Caudate nucleus (tissue), 63 donors: ENCODE measurements at places on chromosomes 3 and 15.
A peak's percentile ranks its signal among the peaks of the same experiment; 100 is the strongest.

GRCh38 chr15:31384568-31384967, 57.9 kb downstream of the KLF13 start:
- no peak for DNase-seq

DNA sequence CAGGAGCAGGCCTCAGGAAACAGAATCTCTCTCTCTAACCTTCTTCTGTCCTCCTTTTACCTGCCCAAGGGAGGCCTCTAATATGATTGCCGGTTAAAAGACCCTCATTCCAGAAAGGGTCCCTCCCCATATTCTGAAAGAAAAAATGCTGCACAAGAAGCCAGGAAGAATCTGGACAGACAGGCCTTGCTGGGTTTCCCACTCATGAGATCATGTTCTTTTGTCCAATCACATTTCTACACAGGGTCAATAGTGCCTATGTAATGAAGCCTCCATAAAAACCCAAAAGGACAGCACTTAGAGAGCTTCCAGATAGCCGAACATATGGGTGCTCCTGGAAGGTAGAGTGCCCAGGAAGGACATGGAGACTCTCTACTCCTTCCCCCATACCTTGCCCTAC, 146.0 kb downstream of the MYO9A start:
- no peak for DNase-seq

GRCh38 chr3:123733341-123733740, 148.5 kb upstream of the HACD2 start:
- DNase-seq = no peak

DNA sequence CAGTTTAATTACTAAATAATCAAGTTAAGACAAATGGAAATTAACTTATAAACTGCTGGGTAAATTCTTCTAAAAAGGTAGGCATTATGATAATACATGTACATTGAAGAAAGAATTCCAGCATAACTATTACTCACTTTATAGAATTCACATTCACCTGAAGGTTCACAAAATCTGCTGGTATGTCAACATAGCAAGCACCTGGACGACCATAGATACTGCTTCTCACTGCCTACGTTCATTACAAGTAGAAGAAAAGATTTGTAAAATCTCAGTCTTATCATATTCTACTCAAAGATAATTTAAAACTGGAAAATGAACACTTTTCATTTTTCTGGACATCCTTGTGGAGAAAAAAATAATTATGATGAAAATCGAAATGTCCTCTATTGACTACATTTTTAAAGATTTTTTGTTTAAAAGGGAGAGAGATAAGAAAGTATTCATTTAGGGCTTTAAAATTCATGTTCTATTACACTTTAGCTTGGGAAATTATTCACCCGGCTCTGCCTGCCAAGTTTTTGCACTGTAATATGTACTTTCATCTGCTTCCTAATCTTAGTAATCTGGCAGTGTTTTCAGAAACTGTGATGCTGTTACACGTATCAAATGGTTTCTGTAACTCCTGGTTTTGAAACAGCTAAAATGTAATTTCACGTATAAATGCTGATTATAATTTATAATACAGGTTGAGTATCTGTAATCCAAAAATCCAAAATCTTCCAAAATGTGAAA, 16.1 kb downstream of the HACL1 start:
- no peak for DNase-seq

DNA sequence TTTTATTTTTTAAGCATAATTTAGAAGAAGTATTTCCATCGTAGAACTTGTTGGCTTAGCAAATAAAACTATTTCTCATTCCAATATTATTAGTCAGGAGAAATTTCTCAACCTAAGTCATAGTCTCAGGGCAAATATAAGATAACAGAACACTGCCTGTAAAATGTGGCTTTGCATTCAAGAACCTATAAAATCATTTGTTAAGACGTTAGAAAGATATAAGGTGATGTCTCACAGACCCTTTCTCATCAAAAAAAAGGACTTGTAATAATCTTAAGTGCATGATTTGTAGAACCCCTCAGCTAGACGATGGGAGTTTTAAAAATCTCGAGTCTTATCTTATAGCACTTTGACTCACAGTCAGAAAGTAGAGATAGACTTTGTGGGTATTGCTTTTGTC, 314.7 kb upstream of the CFAP20DC start:
- no peak for DNase-seq

DNA sequence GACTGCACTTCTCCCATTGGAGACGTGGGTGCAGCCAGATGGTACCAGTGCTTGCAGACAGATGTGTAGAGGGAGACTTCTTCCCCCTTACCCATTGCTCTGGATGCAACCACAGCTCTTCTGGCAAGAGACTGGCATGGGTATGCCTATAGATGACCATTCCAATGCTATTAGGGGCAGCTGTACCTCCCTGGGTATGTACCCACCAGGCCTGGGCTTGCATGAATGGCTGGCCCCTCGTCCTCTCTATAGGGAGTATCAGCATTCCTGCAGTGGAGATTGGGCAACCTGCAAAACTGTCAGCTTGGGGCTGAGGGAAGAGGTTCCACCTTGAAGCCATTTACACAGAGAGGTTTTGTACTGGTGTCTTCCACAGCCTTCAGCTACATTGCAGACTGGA, 57.6 kb upstream of the FXR1 start:
- no peak for DNase-seq

- no peak for DNase-seq
Measured at GRCh38 chr3:186073641-186074040, 35.2 kb downstream of the ETV5 start.

- DNase-seq = no peak
Measured at GRCh38 chr15:56996093-56996492, 77.6 kb downstream of the TCF12 start.

GRCh38 chr3:23038471-23038870, 164.7 kb upstream of the UBE2E2 start:
- DNase-seq = no peak

DNA sequence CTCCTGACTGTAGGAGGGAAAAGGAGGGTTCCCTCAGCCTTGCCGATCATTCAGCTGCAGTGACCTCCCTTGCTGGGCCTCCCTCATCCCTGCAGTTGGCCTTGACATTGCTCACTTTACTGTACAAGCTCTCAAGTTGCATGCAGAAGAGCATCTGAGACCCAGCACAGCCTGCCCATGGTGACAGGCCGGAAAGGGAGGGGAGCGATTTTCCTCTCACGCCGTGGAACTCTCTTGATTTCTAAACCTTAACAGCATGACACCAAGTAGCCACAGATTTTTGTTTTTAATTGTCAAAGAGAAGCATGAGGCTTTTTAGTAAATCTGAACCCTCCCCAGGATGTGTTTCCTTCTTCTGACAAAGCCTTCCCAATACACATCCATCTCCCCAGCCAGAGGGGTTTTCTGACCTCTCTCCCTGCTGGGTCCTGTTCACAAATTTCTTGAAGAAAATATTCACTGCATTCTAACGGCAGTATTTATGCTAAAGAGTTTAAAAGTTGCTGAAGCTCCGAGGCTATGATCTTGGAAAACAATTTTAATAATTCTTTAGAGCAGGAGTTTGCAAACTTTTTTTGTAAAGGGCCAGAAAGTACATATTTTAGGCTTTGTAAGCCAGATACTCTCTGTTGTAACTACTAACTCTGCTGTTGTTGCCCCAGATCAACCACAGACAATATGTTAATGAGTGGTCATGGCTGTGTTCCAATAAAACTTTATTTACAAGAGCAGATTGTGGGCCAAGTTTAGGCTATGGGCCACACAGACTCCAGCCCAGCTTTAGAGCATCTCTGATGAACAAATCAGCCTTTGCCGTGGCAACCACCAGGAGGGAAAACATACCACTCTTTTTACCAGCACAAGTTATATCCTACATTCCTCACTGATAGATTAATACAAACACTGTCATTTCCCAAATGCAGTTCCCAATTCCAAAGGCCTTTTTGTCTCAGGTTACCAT, 34.8 kb downstream of the LMCD1 start:
- no peak for DNase-seq

DNA sequence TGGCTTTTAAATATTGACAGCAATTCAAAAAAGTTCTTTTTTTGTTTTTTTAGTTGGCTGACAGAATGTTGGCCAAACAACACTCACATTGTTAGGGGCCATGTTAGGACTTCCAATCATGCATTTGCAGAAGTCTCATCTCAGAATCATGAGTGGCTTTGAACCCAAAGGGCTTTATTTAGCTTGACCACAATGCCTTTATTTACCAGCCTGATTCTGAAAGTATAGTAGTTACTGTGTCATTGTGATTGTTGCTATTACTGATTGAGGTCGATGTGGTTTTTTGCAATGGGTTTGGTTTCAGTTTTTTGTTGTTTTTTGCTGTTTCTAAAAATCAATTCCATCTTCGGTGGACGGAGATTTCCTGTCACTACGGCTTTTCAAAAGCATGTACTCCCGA, 7.2 kb downstream of the GLDN start:
- DNase-seq = no peak

DNA sequence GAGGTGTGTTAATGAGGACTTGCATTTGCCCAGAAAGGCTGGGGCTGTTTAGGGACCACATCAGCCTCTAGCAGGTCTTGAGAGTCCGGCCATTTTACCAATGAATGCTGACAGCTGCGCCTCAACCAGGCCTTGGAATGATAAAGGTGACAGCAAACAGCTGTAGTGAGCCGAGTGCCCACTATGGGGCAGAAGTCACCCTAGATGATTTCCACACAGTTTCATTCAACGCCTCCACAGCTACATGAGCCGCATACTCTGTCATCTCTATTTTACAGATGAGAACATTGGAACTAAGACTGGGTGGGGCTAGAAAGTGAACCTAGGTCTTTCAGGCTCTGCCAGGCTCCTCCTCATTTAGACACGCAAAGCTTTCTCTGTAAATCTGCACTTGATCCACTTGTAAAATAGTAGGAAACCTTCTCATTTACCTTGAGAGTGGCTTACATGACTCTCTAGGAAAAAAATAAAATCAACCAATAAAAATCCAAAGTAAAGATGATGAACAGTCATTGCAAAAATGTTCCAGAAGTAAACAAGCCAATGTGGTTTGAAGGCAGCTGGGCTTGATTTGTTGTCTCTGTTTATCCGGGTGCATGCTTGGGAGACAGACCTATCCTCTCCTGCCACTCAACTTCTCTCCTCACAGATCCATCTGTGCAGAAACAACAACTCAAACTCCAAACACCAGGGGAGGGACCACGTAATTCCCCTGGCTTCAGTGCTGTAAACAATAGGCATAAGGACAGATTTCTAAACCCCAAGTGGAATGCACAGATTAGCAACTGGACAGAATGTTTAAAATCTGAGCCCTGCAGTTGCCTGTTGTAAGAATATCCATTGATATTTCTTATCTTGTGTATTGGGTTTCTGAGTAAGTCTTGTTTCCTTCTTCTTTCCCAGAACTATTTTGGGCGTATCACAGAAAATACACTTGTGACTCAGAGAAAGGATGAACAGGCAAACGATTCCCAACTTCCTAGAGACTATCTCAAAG, 31.5 kb upstream of the LDHAL6B start:
- DNase-seq = peak; percentile 59

- DNase-seq = no peak
Measured at GRCh38 chr3:143121241-143122088, 1.9 kb downstream of the CHST2 start.

- DNase-seq = no peak
Measured at GRCh38 chr15:82064824-82065223, 19.0 kb upstream of the MEX3B start.

- peak; percentile 8 for DNase-seq
Measured at GRCh38 chr3:45092132-45093031, 53.8 kb downstream of the CDCP1 start.

GRCh38 chr3:27712136-27713077, 9.7 kb downstream of the EOMES start:
- DNase-seq = peak; percentile 66

DNA sequence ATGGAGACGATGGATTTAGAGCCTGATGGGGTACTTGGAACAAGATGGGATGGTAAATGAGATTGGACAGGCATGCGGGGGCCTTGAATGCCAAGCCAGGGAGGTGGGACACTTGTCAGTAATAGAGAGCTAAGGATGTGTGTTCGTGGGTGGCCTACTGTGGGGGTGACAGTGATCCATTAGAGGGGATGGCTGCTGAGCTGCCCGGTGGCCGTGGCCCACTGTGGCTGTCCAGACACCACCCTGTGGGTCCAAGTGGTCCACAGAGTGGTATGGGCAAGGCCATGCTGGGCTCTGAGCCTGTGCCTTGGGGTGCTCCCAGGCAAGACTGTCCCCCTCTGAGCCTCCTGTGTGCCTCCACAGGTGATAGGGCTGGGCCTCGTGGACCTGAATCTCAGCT, 17.5 kb downstream of the CAND2 start:
- DNase-seq = no peak

GRCh38 chr3:17077606-17078005, 192.9 kb downstream of the PLCL2 start:
- no peak for DNase-seq

DNA sequence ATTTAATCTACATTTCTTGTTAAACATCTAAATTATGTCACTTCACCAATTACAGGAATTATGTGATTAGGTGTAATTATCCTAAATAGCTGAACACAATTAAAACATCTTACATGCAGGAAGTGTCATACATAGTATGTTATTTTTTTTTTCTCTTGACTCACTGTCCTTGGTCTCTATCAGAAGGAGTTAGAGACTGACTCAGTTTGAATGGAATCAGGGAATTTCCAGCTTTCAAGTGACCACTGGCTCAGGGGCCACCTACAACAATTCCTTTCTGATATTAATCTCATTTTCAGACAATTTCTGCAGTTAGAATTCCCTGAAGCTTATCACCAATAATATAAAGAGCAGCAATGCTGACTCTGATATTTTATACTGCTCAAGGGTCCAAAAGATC, 400.7 kb downstream of the ROBO1 start:
- DNase-seq = no peak

DNA sequence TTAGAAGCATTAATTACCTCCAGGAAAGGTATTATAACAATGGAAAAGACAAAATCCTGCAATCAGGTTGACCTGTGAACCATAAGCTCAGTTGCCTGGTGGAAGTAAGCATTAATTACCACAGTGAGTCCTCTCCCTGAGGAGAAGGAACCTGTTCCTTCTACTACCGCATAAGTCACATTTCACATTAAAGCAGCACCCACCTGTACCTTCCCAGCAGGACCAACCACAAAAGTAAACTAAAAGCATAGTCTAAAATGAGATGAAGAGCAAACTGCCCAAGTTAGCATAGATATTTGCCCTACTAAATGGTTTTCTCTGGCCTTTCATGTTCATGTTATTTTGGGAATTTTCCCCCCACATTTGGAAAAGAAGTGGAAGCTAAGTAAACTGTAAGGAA, 78.2 kb downstream of the EFL1 start:
- DNase-seq = no peak
